ENCODE measurements at places on chromosomes 7 and 10.

DNA sequence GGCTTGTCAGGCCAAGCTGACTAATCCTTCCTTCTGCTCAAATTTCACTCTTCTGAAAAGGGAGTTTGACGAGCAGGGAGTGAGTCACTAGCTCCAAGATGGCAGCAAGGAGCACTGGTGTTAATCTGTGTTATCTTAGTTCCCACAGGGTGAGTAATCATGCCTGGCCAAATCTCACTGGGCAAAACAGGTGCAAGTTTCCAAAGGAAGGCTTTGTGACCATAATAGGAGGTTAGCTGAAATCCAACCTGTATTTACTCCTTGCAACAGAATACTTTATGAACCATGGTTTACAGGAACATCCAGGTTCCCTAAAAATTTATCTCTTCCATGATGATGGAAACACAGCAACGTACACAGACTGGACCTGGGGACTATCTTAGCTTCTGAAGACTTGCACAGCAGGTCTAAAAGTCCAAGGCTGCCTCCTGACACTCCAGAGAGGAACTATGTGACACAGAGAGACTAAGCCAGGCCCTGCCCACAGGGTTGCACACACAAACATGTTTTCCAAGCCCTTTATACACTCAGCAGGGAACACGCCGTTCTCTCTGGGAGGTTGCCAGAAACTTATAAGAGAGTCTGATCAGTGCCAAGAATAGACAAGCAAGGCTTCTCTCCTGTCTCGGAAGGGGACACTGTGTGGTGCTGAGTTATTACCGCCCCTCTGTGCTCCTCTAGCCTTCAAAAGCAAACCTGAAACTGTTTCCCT, 46.3 kb downstream of the PDK4 start:
- DNase-seq, result peak; percentile 99

DNA sequence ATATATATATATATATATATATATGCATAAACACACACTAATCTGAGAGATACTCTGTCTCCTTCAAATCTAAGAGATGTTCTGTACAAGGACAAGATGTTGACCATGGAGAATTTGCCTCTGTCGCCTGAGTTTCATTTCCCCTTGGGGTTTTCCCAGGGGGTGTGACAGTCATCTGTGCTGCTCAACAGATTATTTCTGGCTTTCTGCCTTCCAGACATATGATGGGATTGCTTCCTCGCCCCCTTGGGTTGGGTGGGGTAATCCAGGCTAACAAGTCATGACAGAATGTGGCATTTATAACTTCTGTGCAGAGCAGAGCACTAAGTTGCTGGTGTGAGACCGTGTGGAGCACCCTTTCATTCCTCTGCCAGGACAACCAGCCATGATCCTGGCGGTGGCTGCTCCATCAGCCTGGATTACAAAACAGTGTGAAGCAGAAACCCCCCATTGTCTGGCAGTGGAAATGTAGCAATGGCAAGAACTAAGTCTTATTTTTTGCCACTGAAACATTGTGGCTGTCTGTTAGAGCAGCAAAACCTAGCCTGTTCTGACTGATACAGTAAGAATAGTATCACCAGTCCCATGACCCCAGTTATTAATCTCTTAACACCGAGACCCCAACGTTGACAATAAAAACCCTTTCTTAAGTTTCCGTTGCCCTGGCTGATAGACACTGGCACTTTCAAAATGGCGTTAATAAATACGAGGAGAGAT, 13.7 kb upstream of the USP6NL start:
- DNase-seq, result no peak

DNA sequence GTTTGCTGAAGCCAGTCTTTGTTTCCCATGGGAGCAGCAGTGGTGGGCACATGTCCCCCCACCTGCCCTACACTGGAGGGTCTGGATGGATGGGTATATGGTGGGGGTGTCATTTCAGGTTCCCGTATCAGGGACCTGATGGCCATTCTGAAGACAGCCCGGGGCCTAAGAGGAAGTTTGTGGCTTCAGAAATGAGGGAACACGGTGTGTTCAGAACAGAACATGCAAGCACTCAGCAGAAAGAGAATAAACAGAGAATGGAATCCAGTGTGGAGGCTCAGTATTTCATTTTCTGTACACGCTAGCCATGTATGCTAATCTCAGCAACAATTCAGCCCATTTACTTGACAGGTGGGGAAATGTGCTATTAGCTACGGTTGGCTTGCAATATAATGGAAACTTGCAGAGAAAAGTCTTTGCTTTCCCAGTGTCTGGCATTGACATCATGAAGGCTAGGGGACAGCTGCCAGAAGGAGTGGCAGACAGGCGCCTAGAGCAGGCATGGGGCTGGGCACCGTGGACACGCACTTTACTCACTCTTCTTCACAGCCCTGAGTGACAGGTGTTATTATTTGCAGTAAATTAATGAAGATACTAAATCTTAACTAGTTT, 98.6 kb downstream of the ELMO1 start:
- DNase-seq, result no peak

GRCh38 chr10:69213591-69214311, 6.4 kb upstream of the HKDC1 start:
- no peak for DNase-seq

- DNase-seq, result no peak
Measured at GRCh38 chr10:95176101-95176500, 17.9 kb upstream of the ACSM6 start.

DNA sequence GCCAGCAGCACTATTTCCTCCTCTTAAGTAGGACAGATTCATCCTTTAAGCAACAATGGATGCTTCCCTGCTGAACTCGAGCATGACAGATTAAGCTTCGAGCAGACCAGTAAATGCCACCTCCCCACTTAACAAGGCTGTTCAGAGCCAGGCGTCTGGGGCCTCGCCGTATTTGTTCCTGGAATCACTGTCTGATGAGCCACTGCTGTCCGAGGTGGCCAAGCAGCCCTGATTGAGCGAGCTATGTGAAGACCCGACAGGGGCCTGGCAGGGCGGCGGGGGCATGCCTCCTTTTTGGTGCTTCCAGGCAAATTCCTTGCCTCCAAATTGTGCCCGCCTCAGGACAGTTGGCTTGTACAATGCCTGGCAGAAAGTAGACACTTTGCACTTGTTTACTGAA, 862.6 kb downstream of the NRG3 start:
- DNase-seq, result no peak

GRCh38 chr10:44923611-44924010, 12.5 kb downstream of the TMEM72 start:
- no peak for DNase-seq

DNA sequence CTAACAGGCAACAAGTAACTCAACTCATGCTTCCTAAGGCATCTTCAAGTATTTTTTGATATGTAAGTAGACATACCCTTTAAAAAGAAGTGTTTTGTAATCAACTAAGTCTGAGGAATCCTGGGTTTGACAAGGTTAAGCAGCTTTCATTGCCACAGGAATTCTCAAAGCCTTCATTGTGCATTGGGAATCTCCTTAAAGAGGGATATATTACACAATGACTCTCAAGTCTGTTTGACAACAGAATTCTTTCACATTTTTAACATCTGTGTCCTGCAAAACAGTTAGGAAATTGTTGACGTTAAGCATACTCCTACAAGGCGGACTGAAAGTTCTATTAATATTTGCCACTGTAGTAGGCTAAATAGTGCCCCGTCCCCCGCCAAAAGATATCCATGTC, 71.4 kb downstream of the SGMS1 start:
- no peak for DNase-seq

- DNase-seq, result no peak
Measured at GRCh38 chr7:1264345-1265280, 31.9 kb downstream of the UNCX start.

DNA sequence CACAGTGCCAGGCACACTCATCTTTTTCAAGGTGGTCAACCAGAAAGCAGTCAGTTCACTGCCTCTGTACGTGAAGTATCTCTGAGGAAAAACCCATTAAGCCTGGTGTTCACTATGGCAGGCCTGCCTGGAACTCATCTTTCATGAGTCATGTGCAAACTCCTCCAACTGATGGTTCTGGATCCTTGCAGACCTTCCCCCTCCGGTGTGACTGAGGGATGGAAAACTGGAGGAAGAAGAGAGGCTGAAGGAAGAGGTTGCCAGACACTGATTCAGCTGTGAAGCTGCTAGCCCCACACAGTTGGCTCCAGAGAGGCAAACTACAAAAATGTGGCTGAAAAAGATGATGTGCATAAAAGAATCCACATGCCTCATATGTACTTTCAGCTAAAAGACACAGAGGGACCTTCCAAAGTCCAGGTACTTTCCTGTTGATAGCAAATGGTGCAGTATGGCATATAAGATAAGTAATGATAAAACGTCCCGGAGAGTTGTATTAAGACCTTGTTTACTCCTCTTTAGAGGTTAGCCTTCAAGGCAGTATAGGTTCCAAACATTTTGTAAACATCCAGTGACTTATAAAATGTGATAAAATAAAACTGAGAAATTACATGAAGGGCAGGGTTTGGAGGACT, 2.7 kb downstream of the CYP3A5 start:
- no peak for DNase-seq

- DNase-seq, result no peak
Measured at GRCh38 chr7:123198111-123198510, 1.7 kb downstream of the SLC13A1 start.

- no peak for DNase-seq
Measured at GRCh38 chr10:16646181-16647059, 124.7 kb upstream of the C1QL3 start.

DNA sequence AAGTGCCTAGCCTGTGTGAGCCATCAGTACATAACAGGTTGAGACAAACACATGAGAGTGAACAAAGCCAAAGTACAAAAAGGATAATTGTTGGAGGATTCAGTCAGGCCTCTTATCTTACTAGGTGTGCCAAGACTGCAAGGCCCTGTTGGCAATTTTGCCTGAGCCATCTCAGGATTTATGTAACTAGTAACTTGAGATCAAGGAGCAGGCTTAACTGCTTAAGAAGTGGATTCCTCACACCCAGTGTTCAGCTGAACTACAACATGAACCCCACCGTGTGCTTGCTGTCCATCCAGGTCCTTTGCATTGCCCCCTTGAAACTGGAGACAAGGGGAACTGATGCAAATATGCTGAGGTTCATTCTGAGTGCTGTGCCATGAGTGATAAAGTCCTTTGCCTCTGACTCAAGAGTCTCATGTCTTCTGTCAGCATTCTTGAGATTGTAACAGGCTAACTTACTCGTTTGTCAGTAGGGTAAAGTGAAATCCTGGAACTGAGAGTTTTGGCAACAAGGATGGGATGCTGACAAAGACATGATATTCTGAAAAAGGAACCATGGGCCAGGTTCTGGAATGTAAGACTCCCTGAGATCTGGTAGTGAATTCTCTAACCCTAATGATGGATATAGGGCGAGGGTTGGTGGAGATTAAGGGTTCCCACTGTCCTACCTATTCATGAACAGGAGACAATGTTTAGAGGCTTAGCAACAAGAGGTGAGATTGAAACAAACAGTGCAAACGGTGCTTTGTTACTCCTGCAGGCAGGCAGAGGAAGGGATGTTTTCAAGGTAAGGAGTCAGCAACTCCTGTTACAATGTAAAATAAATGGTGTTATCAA, 44.1 kb upstream of the GATAD1 start:
- DNase-seq, result no peak

- DNase-seq, result peak; percentile 96
Measured at GRCh38 chr10:84424731-84425167, 96.4 kb downstream of the CCSER2 start.

- DNase-seq, result no peak
Measured at GRCh38 chr10:51935341-51935740, 235.9 kb upstream of the CSTF2T start.

GRCh38 chr10:1244493-1244892, 188.3 kb downstream of the WDR37 start:
- DNase-seq, result no peak

- peak; percentile 93 for DNase-seq
Measured at GRCh38 chr7:151088856-151089699, 2.8 kb downstream of the AGAP3 start.

DNA sequence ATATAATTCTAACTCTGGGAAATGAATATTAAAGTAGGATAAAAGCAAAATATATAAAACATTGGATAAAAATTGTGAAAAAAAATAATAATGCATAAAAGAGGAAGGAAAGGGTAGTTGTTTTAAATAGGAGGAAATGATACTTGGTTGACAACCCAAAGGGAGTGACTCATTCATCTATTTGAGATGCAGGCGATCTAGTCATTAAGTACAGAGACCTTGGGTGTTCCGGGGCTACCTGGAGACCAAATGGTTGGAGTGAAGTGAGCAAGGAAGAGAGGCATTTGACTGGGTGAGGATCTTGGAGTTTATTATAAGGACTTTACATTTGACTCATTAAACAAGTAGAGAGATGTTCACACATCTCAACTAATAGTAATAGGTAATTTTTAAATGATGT, 111.0 kb downstream of the LRRTM3 start:
- no peak for DNase-seq

Data from sigmoid colon (tissue), 7 donors.